Activated T-helper 17 cell treated with anti-CD3 and anti-CD28 coated beads, Interleukin-2, amount 50 U/mL, for 72 hours (primary cell): ENCODE measurements at places on chromosomes 1 and 21. TPM values are rescaled to one million over a fixed set of nuclear protein-coding genes. Genes with fewer than 3 reads are reported as not detected.
A peak's percentile ranks its signal among the peaks of the same experiment; 100 is the strongest.

GRCh38 chr1:230958370-230958769 is 20.3 kb downstream of the TTC13 start:
- ATAC-seq, result no peak

- ATAC-seq, result no peak
Observed at GRCh38 chr1:150557813-150558212, 8.6 kb downstream of the ADAMTSL4 start.

GRCh38 chr1:201095581-201095980 is 16.6 kb downstream of the CACNA1S start:
- ATAC-seq, result no peak

- peak; percentile 46 for ATAC-seq
Observed at GRCh38 chr1:35298464-35298863, 30.0 kb downstream of the ZMYM4 start.

The SERPINC1 gene
- total RNA-seq, result 0.35 TPM

The VWA1 gene
- total RNA-seq, result 6.2 TPM

- ATAC-seq, result no peak
Observed at GRCh38 chr21:42423685-42424084, 20.0 kb downstream of the UBASH3A start.

The DNM3 gene
- 3.0 TPM for total RNA-seq

- no peak for ATAC-seq
Observed at GRCh38 chr1:82962658-82963057, 1036.3 kb downstream of the TTLL7 start.

The GJA8 gene
- total RNA-seq, result not detected

The ZBTB48 gene
- total RNA-seq, result 28.5 TPM

DNA sequence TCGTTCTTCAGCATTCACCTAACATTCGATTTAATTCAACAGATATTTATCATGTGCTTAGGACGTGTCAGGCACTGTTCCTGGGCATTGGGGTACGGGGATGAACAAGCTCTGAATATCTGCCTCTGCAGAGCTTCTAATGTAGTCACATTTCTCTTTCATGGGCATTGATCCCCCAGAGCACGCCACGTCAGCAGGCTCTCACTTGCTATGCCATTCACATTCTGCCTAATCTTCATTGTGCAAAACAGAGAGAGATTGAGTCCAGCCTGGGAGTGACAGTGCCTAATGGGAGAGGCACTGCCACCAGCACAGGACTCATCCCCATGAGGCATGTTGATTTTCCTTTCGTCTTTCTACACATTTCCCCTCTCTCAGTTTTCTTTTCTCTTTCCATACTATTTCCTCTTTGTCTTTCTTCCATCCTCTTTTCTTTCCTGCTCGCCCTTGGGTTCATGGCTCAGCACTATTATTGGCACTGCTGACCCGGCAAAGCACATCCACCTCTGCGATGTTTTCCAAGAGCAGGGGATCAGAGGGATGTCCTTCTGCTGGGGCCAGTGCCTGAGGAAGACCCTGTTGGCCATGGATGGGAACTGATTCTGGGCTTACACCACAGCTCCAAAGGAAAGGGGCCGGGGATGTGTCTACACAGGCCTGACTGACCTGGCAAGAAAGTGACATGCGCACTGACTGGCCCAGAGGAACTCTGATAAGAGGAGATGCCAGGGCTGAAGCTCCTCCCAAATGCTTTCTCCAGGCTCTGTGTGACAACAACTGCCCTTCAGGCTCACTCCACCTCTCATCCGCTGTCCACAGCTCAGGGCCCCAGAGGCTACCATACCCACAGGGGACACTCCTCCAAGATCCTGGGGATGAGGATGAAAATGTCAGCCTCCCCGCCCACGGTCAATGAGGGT is 195.9 kb downstream of the TOMM20 start:
- peak; percentile 15 for ATAC-seq

DNA sequence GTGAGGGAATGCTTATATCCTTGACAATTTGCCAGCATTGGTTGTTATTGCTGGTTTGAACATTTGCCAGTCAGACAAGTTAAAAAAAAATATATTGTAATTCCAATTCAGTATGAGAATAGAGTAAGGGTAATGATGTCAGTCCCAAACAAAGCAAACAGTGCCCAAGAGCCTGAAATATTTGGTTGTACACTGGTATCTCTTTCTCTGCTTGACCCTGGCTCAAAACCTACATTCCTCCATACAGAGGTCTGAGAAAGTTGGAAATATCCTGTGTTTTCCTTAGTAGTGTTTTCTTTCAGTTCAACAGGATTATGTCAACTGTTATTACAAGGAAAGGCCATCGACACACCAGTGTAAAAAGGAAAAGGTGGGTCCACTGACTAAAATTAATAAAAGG is 145.6 kb downstream of the MRPL39 start:
- ATAC-seq, result no peak

GRCh38 chr1:19552291-19553010 is 67.1 kb upstream of the CAPZB start:
- no peak for ATAC-seq

The SLC30A2 gene
- not detected for total RNA-seq

The RPE65 gene
- not detected for total RNA-seq

GRCh38 chr1:116036255-116036654 is 59.9 kb downstream of the SLC22A15 start:
- no peak for ATAC-seq
